ENCODE measurements at places on chromosomes 1 and 21.

GRCh38 chr1:37128091-37128490, 93.8 kb upstream of the GRIK3 start:
- no peak for DNase-seq

- no peak for DNase-seq
Measured at GRCh38 chr1:95793893-95794292, 559.9 kb downstream of the RWDD3 start.

- DNase-seq = no peak
Measured at GRCh38 chr1:68675336-68675735, 178.5 kb upstream of the DEPDC1 start.

GRCh38 chr1:209759829-209760359, 4.0 kb downstream of the TRAF3IP3 start:
- DNase-seq = no peak

DNA sequence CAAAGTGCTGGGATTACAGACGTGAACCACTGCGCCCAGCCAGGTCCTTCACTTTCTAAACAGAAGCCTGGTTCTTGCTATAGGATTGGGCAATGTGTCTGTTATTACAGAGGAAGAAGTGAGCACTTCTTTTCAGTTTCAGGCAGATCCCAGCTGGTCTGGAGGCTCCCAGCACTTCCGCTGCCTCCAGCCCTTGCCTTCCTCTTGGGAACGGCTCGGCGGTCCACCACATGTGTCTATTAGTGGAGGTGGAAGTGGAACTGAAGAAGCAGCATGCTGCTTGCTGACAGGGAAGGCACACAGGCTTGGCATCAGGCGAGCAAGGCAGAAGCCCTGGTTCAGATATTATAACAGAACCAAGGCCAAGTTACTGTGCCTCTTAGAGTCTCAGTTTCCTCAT, 17.0 kb downstream of the MKNK1 start:
- no peak for DNase-seq

- DNase-seq = peak; percentile 95
Measured at GRCh38 chr1:228781161-228781808, 46.0 kb downstream of the RHOU start.

DNA sequence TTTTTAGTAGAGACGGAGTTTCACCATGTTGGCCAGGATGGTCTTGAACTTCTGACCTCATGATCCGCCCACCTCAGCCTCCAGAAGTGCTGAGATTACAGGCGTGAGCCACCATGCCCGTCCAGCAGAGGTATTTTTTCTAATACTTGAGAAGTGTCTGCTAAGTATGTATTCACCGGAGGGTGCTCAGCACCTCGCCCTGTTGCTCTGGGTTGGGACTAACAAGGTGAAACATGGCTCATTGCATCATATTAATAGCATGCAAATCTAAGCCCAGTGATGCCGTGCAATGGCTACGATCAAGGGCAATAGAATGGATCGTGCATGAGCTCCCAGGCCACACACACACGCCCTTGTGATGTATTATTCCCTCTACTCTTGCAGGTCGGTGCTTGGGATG, 68.7 kb downstream of the PDE9A start:
- no peak for DNase-seq

GRCh38 chr21:20108976-20109540, 889.2 kb upstream of the NCAM2 start:
- no peak for DNase-seq

- DNase-seq = no peak
Measured at GRCh38 chr1:221801251-221801661, 59.4 kb upstream of the DUSP10 start.

GRCh38 chr1:151909167-151910149, at the start of gene THEM4:
TSS of gene THEM4 (minus strand) at chr1:151909511. CDS start at chr1:151909458, 53 bp downstream.
- peak; percentile 83 for DNase-seq

- DNase-seq = no peak
Measured at GRCh38 chr1:165212229-165212628, 144.3 kb downstream of the LMX1A start.

DNA sequence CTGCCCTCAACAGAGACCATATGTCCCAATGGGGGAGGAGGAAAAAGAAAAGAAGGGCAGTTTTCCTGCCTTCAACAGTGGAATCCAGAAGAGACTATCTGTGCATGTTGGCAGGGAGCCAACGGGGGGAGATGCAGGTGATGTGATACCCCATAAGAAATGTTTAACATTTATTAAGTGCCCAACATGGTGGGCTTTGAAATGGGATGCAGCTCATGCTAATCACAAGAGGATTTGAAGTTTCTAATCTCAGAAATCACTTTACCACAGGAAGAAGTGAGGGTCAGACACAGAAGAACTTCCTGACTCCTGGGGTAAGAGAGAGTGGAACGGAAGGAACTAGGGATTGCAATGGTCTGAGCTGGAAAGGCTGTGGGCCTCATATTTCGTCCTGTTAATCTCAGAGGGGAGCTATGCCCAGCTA, 16.2 kb downstream of the CSRP1 start:
- DNase-seq = no peak

- no peak for DNase-seq
Measured at GRCh38 chr1:2822621-2823145, 21.2 kb upstream of the TTC34 start.

DNA sequence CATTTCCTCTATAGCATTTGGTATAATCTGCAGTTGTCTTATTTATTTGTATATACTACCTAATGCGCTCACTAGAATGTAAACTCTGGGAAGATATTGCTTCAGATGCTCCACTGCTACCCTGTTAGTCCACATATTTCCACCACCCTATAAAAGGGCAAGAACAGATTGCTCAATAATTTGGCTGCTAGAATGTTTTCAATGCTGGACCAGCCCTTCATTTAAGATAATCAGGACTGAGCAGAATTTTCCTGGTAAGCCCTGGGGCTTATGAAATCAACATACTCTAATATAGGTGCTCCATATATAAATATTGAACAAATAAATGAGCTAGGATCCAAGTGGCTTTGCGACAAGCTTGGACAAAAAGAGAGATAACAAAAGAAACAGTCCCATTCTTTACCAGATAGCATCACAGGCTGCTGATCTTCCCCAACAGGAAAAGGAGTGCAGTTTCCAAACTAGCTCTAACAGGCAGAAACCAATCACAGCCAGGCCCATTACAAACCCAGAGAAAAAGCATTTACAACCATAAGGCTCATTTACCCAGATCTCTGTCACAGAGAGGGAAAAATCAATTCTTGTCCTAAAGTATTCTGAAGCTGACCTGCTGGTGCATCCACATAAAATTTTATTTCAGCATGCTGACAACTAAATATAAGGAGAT, 8.3 kb downstream of the BCAR3 start:
- no peak for DNase-seq

DNA sequence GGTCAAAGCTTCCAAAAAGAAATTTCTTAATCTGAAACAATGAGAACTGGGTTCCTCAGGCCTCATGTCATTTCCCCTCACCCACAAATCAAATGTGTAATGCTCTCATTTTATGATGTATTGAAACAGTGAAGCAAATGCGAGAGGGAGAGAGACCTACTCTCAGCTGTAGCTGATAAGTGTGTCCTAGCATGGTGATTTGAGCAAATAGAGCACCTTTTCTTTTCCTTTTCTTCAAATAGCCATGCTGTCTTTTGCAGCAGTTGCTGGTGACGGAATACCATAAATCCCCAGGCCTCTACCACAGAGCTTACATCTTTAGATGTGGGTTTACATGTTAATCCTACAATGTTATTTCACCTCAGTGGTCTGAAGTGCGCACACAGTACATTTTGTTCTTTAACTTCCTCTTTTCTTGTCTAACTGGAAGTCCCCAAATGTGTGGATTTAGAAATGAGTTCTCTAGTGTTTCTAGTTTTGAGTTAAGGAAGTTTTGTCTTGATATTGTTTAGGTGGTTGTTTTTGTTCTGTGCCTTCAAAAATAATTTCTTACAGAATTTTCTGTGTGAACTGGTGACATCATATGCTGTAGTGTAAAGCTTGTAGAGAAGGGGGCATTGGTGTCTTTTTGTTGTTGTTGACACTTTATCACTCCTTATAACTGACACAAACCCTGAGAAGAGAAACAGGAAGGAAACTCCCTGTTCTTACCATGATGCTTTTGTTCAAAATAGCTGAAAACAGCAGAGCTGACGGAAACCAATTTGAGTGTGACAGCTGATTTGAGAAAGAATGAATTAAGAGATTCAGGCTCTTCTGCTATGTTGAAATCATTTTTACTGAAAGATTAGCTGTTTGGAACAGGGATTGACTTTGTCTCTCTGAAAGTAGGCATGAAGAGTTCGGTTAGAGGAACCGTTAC, 12.2 kb downstream of the SMAP2 start:
- DNase-seq = no peak

DNA sequence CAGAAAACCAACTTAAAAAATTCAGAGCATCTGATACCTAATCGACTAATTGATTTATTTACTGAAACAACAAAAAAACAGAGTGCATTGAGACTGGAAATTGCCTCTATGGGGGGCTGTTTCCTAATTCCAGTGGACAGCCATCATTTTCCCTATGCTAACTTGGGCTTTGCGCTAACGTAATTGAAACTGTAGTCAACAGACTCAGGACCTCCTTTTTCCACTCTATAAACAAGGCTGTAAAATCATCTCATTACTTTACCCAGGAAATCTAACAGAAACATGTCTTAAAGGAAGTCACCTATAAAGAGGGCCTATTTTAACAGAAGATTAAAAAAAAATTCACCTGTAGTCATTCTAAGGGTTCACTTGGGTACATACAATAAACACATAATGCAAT, 2.1 kb downstream of the ERG start:
- no peak for DNase-seq

GRCh38 chr21:43865540-43866259, 677 bp downstream of the AGPAT3 start:
- DNase-seq = no peak

GRCh38 chr1:75836528-75837100, 39.9 kb downstream of the MSH4 start:
- DNase-seq = no peak

GRCh38 chr1:211829343-211830054, 1.1 kb downstream of the LPGAT1 start:
- peak; percentile 69 for DNase-seq

- DNase-seq = no peak
Measured at GRCh38 chr1:150791585-150791984, 16.5 kb downstream of the CTSK start.

- DNase-seq = no peak
Measured at GRCh38 chr1:201400852-201401230, 1.7 kb upstream of the LAD1 start.

- DNase-seq = no peak
Measured at GRCh38 chr21:37631319-37632117, 264.9 kb downstream of the DYRK1A start.

GRCh38 chr1:165828103-165828668, 772 bp downstream of the UCK2 start:
- peak; percentile 70 for DNase-seq

- no peak for DNase-seq
Measured at GRCh38 chr1:193448682-193449461, 262.5 kb upstream of the B3GALT2 start.

DNA sequence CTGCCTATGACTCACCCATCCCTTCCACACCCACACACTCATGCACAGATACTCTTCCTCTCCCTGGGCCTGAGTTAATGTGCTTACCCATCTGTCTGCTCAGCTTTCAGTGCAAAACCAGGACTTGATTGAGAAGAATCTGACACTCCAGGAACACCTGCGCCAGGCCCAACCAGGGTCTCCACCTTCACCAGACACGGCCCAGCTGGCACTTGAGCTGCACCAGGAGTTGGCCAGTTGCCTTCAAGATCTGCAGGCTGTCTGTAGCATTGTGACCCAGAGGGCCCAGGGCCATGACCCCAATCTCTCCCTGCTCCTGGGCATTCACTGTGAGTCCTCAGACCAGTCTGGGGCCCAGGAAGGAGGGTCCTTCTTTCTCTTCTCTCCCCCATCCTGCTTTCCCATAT, 3.5 kb upstream of the SH3BGRL3 start:
- no peak for DNase-seq

- no peak for DNase-seq
Measured at GRCh38 chr21:36232641-36233040, 76.0 kb downstream of the DOP1B start.

GRCh38 chr21:45528028-45528705, 14.1 kb downstream of the SLC19A1 start:
- DNase-seq = no peak

- DNase-seq = no peak
Measured at GRCh38 chr21:31952828-31953227, 80.0 kb downstream of the HUNK start.

GRCh38 chr21:27388825-27389224, 421.9 kb upstream of the ADAMTS5 start:
- DNase-seq = no peak

GRCh38 chr1:64830030-64830651, 85.3 kb downstream of the RAVER2 start:
- no peak for DNase-seq

DNA sequence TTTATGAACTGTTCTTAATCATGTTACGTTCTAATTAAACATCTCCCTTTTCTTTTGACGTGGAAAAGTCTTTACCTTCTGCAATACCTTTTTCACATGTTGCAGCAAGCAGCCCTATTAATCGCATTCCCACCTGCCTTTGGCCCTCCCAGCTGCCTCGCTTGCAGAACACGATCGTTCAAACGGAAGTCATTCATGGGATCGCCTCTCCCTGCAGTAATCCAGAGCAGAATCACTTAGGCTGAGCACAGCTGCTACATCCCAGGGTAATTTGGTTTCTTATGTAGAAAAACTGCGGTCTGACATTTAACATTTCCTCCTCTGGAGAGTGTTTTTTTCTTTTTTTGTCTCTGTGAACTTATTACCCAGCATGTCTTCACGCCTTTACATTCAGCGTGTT, 206.3 kb downstream of the KIF26B start:
- peak; percentile 66 for DNase-seq

GRCh38 chr1:109906160-109906838, 4.3 kb upstream of the CSF1 start:
- DNase-seq = no peak

GRCh38 chr1:6470132-6471085, 4.4 kb upstream of the TNFRSF25 start:
- no peak for DNase-seq

GRCh38 chr1:40772146-40772955, 11.2 kb upstream of the KCNQ4 start:
- no peak for DNase-seq

- no peak for DNase-seq
Measured at GRCh38 chr1:185564816-185565215, 169.4 kb upstream of the HMCN1 start.

DNA sequence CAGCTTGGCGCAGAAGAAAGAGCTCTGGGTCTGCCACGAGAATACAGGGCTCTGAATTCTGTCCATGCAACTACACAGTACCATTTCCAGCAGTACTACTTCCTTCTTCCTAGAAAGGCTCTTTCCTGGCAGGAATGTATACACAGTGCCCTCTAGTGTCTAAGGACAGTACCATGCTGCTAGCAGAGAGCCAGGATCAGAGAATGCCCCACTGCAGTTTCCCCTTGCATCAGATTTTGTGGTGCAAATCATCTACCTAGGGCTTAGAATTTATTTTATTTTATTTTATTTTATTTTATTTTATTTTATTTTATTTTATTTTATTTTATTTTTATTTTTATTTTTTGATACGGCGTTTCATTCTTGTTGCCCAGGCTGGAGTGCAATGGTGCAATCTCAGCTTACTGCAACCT, 50.8 kb downstream of the PAX7 start:
- peak; percentile 63 for DNase-seq
